ENCODE measurements at places on chromosomes 13 and 19.

GRCh38 chr19:40661616-40662015 lies 28.8 kb downstream of the NUMBL start:
- no peak for DNase-seq

GRCh38 chr19:42657556-42657955 lies 62.8 kb upstream of the CEACAM8 start:
- no peak for DNase-seq

- no peak for DNase-seq
Measured at GRCh38 chr13:24074678-24075077, 85.8 kb upstream of the SPATA13 start.

GRCh38 chr13:30097089-30097488 lies 210.3 kb downstream of the KATNAL1 start:
- DNase-seq = no peak

DNA sequence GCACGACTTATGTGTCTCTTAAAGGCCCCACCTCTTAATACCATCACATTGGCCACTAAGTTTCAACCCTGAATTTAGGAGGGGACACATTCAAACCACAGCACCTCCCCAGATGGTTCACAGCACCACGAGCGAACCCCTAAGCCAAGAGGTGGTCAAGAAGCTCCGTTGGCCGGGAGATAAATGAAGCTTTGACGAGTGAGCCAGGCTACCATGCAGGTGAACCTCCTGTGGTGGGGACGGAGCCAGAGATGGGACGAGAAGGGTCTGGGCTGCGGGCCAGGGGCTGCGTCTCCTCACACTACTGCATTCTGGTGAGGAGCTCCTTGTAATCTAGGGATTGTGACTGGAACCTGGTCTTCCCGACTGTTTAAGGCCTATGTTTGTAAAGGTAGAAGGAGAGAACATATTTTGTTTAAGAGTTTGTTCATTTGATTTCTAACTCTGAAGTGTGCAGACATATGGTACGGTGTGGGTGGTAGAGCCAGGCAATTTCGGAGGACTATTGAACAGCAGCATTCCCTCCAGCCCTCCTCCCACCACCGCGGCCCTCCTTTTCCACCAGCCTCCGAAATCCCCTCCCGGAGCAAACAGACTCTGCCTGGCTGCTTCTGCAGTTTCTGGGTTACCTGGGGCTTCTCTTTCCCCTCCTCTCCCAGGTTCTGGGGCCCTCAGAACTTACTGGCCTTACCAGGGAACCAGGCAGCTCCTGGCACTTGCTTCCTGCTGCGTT lies 31.3 kb downstream of the SIAH3 start:
- DNase-seq = no peak

GRCh38 chr19:28387507-28387906 lies 825.4 kb downstream of the UQCRFS1 start:
- DNase-seq = no peak

DNA sequence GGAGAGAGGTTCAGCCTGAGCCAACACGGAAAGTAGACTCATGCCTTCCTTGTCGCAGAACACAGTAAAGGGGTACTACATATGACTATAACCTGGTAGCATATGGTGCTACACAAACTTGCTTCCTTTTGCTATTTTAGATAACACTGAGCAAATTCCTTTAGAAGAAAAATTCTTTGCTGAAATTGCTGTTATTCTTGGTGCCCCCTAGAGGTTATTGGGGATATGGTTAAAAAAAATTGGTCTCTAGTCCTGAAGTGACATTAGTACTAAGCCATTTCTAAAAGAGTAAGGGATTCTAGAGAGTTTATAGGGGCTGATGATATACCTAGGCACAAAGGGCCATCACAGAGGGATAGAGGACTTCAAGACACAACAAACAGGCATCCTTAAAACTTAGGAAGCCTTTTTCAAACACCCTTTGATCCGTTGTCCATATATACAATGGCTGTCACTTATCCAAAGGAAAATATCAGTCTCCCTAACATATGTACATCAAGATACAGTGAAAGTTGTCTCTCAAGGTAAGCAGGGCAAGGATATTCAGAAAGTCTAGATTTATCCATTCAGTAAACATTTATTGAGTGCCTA lies 13.9 kb upstream of the HS6ST3 start:
- no peak for DNase-seq

GRCh38 chr19:18723871-18724377 lies 40.4 kb downstream of the CRTC1 start:
- no peak for DNase-seq

DNA sequence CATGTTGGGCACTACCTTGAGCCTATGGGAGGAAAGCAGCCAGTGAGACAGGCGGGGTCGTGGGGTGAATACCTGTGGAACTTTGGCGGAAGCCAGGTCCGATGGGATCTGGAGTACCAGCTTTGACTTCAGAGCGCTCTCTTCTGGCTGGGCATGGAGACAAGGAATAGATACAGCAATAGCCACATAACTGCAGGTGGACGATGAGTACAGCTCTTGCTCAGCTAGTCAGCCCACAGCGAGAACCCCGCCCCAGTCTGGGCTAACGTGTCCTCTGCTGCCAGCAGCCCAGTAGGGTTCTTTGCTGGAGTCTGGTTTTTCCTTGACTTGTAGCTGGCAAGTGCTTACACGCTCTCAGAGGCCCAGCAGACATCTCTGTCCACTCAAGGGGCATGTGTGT lies 83.4 kb downstream of the SIPA1L3 start:
- no peak for DNase-seq

DNA sequence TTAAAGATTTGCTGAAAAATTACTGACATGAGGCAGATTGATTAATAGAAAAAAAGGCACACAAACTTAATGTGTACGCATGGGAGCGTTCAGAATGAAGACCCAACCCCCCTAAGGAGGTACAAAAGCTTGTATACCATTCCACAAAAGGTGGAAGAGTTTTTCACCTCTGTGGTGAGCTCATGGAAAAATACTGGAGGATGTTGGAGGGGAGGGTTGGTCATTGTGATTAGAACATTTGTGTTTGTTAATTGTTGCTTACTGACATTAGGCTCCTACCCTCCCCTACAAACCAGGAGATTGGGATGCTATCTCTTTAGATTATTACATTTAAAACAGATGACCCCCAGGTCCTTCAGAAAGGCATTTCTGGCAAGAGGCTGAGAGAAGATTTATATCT lies 1973.3 kb downstream of the OLFM4 start:
- no peak for DNase-seq

- no peak for DNase-seq
Measured at GRCh38 chr13:75422028-75422427, 59.9 kb downstream of the TBC1D4 start.

- DNase-seq = no peak
Measured at GRCh38 chr13:27869436-27870095, 50.2 kb upstream of the PDX1 start.

DNA sequence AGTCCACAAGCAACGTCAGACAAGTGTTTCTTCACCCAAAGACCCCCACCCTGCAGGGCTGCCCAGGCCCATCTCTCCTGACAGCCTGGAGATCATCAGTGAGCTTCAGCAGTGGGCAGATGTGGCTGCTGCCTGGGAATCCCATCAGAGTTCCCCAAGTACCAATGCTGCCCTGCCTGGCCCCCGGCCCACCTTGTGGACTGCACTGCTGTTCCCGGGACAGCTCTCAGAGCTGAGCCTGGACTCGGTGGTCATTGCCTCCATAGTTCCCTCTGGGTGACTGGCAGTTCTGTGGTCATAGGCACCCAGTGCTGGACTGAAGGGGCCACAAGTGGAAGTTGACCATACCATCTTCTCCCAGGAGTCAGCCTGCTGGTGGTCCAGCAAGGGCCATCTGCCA lies 24.5 kb upstream of the ZNF492 start:
- no peak for DNase-seq

DNA sequence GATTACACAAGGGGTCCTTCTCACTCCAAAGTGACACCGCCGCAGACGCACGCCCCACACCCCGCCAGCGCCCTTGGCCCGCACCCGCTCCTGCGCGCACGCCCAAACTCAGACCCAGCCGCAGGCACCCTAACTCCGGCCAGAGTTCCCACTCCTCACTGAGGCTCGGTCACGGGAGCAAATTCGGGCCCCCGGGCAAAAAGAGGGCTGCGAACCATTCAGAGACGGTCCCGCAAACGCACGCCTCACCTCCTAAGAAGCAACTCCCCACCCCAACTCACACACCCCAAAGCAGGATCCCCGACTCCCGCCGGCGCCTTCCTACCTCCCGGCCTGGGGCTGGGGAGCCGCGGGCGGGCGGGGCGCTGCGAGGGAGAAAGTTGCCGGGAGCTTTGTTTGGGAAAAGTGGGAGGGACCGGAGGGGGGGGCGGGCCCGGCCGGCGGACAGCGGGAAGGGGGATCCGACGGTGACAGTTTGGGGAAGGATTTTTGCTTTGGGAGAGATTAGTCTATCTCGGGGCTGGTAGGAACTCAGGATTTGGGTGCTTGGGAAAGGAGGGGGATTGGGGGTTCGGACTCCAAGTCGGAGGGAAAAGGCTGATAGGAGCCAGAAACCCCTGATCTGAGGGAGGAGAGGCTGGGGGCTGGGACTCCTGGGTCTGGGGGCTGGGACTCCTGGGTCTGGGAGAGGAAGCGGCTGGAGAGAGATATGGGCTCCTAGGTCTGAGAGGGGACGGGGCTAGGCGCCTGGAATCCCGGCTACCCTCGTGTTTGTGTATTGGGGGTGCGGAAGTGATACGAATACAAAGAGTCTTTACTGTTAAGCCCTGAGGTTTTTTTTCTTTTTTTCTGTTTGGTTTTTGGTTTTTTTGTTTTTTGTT lies at the start of gene TEAD2:
TSS of gene TEAD2 (minus strand) at position 369 of the 881 bp plus-strand sequence. CDS start 2,341 bp downstream, outside the sequence.
- DNase-seq = peak; percentile 93
